ENCODE measurements at places on chromosomes 1 and 21.

DNA sequence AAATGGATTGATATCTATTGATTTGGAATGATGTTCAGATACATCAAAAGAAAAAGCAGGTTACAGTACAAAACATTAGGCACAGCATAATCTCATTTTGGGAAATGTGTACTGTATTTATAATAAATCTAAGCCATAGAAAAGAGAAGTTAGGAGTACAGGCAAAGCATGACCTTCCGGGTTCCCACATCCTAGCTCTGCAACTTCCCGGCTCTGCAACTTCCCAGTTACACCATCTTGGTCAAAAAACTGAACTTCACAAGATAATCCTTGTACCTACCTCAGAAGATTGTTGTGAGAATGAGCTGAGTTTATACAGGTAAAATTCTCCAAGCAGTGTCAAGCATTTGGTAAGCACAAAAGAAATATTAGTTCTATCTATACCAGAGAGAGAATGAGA, 21.7 kb upstream of the SLC44A3 start:
- no peak for DNase-seq

GRCh38 chr1:10060311-10061100, 27.7 kb downstream of the UBE4B start:
- DNase-seq: no peak

- no peak for DNase-seq
Observed at GRCh38 chr1:93483606-93484005, 35.7 kb downstream of the FNBP1L start.

DNA sequence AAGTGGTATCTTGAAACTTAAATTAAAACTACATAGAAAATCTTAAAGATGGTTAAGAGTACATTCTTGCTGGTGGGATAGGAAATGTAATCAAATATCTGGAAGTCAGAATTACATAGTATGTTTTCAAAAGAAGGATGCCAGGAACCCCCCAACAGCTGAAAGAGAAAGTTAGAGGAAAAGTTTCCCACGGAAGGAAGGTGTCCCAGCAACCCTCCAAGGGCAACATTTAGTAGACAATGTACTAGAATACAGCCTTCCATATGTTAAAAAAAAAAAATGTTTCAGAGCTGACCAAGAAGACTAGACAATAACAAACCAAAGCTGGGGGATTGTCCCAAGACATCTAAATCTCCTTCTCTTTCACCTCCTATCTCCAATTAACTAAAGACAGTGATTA, 2.2 kb downstream of the DEDD start:
- no peak for DNase-seq

DNA sequence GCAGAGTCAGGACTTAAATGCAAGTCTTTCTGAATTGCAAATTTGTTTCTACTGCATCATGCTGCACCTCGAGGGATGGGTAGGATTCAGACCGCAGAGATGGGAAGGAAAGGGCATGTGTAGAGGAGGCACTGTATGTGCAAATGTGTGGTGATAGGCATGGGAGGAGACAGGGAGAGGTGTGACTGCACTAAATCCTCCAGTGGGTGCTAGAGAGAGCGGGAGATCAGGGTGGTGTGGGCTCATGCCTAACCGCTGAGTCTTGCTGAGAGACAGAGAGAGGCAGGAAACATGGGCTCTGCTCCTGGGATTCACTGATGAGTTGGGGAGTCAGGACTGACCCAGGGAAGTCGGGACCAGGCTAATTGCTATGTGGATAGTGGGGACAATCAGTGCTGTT, 61.1 kb downstream of the PTPRU start:
- no peak for DNase-seq

- no peak for DNase-seq
Observed at GRCh38 chr1:182552527-182552926, 36.5 kb downstream of the RNASEL start.

- DNase-seq: no peak
Observed at GRCh38 chr1:212613440-212614335, 5.1 kb downstream of the ATF3 start.

GRCh38 chr1:206944703-206945102, 1.6 kb downstream of the PIGR start:
- no peak for DNase-seq

GRCh38 chr1:84720221-84720780, 30.0 kb upstream of the SSX2IP start:
- DNase-seq: no peak

DNA sequence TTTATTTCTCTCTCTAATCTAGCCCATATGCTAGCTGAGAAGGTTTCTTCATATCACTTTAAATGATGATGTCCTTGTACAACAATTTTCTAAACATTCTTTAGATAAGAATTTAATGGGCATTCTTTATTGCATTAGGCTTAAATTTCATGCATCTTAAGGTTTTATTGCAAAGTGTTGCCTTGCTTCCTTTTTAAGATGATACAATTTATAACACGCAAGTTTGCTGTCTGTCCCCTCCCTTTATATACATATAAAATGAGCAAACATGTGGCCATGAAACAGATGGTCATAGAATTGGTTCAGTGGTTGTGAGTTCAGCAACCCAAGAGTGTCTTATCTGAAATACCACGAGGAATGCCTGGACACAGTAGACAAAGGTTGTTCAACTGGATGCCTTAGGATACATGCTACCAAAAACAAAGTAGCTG, 12.1 kb downstream of the NBPF3 start:
- DNase-seq: no peak

DNA sequence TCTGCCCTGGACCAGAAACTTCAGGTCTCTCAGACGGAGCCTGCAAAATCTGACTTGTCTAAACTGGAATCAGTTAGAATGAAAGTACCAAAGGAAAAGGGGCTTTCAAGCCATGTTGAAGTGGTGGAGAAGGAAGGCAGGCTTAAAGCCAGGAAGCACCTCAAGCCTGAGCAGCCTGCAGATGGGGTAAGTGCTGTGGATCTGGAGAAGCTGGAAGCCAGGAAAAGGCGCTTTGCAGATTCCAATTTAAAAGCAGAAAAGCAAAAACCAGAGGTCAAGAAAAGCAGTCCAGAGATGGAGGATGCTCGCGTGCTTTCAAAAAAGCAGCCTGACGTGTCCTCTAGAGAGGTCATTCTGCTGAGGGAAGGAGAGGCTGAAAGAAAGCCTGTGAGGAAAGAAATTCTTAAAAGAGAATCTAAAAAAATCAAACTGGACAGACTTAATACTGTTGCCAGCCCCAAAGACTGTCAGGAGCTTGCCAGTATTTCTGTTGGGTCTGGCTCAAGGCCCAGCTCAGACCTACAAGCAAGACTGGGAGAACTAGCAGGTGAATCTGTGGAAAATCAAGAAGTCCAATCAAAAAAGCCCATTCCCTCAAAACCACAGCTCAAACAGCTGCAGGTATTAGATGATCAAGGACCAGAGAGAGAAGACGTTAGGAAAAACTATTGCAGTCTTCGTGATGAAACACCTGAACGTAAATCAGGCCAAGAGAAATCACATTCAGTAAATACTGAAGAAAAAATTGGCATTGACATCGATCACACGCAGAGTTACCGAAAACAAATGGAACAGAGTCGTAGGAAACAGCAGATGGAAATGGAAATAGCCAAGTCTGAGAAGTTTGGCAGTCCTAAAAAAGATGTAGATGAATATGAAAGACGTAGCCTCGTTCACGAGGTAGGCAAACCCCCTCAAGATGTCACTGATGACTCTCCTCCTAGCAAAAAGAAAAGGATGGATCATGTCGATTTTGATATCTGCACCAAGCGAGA, 46.6 kb downstream of the ZBTB17 start:
- DNase-seq: no peak

- no peak for DNase-seq
Observed at GRCh38 chr1:150557813-150558212, 8.6 kb downstream of the ADAMTSL4 start.

GRCh38 chr1:84859866-84860265, 33.1 kb downstream of the LPAR3 start:
- DNase-seq: no peak

DNA sequence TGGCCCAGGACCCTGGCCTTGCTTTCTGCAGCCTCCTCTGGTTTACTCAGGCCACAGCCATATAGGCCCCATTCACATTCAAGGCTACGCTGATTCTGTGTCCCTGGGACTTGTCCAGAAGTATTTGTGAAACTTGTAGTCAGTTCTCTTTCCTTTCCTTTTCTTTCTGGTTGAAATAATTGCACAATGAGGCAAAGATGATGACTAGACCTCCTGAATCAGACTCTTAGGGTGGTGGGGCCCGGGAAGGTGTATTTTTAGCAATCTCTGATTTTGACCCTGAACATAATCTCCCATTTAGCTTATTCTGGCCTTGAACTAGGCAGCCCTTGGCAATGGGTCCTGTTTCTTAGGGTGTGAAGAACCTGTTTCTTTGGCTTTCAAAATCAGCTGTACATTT, 39.9 kb downstream of the STUM start:
- no peak for DNase-seq

GRCh38 chr1:26788836-26789611, 1.3 kb downstream of the PIGV start:
- DNase-seq: peak; percentile 67

- no peak for DNase-seq
Observed at GRCh38 chr1:67979532-67979931, 70.9 kb downstream of the DIRAS3 start.

DNA sequence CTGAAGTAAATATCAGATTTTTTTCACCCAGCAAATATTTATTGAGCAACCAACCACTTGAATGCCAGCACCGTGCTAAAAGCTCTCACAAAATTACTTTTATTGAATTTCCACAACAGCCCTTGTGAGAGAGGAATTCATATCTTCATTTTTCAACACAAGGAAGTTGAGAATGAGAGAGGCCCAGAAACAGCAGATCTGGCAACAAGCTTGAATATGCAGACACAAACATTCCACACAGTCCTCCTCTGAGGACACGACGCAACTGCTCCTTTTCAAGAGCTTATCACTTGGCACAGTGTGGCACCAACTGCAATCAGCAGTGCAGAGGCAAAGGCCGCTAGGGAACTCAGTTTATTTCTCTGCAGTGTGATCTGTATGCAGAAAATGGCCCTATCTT, 32.2 kb upstream of the IFNAR2 start:
- DNase-seq: no peak

DNA sequence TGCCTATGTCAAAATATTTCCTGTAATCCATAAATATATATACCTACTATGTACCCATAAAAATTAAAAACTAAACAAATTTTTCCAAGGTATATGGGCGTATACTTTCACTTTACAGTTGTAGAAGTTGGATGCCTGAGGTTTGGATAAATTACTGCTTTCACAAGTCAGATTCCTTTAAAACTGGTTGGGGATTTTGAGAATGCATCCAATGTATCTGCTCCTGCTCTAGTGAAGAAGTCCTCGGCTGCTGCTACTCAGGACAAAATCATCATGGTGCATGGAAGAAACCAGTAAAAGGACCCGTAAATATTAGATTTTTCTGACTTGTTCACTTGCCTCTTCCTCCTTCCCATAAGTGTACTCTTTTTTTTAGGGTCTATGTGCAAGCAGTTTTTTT, 841.1 kb downstream of the USP25 start:
- no peak for DNase-seq

DNA sequence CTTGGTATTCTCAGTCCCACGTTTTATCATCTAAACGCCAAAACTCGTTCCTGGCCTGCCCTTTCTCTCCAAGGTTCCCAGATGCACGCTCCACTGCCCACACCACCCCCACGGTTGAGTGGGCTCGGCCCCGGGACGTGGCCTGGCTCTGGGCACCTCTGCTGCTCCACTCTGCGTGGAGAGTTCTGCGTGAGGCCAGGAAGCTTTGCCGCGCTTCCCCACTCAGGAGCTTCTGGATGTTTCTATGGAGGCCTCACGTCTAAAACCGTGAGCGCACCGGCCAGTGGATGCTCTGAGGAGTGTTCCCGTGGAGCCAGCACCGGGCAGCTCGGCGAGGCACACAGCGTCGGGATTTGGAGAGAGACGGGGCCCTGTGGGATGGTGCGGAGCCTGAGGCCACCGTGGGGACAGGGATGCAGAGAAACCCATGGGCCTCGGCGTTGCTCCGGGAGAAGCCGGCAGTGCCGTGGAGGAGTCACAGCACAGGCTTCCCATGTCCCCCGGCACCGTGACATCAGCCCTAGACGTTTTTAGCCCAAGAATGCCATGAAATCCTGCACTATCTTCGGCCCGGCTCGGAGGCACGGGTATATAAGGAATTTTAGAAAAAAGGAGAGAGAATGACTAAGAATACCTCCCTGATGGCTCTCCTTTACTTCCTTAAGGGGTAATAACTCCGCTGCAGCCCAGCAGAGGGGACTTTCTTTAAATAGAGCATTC, 125.9 kb downstream of the PRDM16 start:
- DNase-seq: no peak

DNA sequence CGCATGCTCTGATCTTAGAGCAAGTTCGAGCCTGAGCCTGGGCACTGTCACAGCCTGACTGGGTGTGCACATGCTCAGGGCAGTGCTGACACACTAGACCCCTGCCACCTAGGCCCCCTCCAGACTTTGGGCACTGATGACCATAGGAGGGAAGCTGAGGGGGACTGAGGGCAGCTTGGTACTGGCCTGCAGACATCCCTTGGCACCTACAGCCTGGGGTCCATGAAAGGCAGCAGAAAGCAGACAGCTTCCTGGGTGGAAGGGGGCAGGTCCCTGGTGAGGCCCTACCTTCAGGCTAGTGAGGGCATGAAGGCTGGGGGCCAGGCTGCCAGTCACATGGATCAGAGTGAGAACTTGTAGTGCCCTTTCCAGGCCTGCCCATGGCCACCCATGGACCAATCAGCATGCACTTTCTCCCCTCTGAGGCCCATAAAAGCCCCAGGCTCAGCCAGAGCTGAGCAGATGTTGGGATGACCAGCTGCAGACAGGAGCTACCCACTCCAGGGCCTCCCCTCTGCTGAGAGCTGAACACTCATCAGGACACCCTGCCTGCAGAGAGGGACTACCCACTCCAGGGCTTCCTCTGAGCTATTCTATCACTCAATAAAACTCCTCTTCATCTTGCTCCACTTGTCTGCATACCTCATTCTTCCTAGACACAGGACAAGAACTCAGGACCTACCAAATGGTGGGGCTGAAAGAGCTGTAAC, 680.8 kb downstream of the MATN1 start:
- no peak for DNase-seq

DNA sequence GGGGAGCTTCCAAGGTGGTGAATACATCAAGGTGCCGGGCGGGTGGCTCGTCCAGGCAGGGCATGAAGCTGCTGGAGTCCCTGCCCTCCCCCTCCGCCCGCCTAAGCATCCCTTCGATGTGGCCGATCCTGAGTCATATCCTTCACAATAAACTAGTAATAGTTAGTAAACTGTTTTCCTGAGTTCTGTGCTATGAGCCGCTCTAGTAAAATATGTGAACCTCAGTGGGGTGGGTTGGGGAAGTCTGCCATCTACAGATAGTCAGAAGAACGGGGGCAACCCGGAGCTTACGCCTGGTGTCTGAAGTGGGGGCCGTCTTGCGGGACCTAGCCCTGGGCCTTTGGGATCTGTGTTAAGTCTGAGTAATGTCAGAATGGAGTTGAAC, 21.6 kb downstream of the C2CD2 start:
- DNase-seq: no peak

DNA sequence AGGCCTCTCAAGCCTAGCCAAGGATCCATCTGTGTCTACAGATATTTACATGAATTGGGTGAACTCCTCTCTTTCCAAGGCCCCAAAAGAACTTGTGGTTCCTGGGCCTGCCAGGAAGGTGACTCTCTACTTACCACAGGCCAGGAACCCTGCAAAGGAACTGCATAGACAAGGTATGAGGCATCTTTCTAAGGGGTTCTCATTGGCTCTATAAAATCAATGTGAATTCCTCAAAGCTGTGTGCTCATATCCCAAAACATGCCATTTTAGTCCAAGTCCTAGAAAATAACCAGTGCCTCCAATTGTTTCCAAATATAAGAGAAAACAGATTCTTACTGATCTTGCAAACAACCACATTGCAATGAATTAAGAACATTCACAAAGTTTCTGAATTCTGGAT, 39.9 kb upstream of the RGL1 start:
- DNase-seq: no peak

All from GM18507 (cell line).